ENCODE measurements at places on chromosomes 1 and 21.

- DNase-seq: no peak
Observed at GRCh38 chr1:239112101-239112935, 274.1 kb upstream of the CHRM3 start.

DNA sequence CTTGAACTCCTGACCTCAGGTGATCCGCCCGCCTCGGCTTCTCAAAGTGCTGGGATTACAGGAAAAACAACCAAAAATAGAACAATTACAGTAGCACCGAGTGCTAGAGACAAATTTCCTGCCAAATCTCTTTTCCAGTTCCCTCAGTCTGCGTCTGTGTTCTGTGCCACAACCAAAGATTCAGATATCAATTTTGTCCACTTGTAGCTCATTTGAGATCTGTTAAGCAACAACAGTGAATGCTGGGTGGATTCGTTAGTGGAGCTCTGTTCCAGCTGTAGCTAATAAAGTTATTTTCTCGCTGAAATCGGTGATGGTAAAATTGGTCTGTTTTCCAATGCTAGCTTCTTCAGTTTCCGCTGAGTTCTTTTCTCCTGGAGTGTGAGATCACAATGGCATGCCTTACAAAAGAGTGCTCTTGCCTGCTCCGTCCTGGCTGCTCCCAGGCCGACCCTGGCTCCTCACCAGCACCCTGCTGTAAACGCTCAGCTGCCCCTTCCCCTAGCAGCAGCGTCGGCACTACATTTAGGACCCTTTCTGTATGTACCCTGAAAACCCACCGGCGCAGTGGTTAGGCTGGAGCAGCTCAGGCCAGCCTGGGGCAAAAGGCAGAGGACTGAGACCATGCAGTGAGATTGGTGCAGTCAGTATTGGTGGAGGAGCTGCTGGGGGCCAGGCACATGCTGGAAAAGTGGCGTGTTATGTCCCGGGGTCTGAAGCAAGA lies 395.4 kb downstream of the KIF26B start:
- no peak for DNase-seq

DNA sequence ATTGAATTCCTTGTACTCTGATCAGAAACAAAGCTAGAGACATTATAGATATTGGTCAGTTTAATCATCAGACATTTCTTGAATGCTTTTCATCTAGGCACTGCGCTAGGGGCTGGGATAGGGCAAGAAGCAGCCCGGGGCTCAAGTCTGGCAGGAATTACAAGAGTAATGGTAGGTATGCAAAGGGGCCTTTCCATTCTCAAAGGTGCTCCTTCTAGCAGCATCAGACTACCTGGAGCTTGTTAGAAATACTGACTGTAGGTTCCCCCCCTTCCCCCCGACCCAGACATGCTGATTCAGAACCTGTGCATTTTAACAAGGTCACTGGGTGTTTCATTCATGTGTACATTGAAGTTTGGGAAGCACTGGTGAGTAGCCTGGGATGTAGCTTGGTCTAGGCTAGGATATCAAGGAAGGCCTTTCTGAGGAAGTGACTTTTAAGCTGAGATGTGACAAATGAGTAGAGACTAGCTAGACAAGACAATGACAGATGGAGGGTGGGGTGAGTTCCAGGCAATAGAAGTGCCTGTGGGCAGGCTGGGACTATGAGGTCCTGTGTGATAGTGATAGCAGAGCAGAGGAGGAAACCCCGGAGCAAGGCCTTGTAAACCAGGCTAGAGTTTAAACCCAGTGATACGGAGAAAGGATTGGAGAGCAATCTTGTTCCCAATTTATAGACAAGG lies 26.3 kb downstream of the NFASC start:
- no peak for DNase-seq

DNA sequence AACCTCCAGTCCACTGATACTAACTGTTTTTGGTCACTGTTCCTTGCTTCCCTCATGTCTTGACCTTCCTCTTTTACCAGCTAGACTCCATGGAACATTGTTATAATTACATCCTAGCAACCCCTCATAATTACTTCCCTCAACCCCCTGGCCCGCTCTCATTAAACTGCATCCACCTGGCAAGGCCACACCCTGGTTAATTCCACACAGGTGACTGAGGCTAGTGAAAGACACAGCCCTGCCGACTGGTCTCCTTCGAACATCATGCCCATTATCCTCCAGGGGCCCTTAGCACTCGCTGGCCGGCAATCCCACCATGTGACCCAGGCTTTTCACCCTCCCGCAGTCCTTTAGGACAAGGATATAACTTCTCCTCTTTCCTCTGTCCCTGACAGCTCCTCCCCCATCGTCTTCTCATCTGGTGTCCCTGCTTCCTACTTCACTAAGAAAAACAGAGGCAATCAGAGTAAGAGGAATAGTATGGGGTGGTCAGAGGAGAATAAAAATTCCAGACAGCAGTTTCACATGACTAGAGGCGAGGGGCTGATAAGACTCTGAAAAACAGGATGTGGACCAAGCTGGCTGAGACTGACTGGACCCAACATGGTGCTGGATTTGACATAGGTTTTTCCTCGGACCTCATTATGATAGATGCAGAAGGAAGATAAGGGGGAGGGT lies 8.8 kb upstream of the TENT5B start:
- DNase-seq: no peak

DNA sequence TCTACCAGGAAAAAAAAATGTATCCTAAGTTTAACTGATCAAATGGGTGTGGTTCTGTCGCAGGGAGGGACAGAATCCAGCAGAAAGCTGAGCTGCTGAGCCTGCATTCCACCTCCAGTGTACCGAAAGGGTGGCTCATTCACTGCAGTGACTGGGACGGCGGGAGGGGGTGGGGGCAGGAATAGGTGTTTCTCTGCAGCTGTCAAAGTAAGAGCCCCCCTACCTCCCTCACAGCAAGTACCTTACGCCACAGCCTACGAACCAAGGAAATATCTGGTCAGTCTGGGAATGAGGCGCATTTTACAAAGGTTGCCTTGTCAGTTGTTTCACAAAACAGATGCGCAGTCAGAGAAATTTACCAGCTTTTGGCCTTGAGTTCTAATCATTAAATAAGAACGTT lies 1.7 kb downstream of the S100B start:
- DNase-seq: no peak

DNA sequence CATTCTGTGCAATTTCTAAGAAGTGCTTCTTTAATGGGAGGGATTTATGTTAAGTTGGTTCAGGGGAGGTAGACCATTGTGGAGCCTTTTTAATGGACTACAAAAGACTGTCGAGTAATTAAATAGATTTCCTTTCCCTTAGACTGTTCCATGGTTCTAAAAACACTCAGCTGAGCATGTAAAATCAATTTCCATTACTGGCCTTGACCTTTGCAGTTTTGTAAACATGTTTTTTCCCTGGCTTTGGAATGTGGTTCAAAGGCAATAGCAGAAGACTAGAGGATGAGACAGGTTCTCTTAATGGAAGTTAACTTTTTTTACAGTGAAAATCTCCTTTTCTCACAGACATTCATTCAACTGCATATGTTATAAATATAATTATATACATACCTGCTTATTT lies 37.6 kb upstream of the BTG3 start:
- no peak for DNase-seq

GRCh38 chr1:178613271-178613945 lies 100.5 kb downstream of the TEX35 start:
- no peak for DNase-seq

- DNase-seq: no peak
Observed at GRCh38 chr21:30831194-30831765, 1.7 kb upstream of the KRTAP7-1 start.

DNA sequence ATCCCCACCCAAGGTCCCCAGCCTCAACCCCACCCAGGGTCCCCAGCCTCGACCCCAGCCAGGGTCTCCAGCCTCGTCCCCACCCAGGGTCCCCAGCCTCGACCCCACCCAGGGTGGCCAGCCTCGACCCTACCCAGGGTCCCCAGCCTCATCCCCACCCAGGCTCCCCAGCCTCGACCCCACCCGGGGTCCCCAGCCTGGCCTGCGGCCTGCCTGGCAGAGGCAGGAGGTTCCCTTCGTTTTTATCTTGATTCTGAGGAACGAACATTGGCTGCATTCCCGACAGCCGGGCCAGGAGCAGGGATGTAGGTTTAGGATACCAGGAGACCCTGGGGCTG lies 3.4 kb upstream of the PDE9A start:
- DNase-seq: no peak

DNA sequence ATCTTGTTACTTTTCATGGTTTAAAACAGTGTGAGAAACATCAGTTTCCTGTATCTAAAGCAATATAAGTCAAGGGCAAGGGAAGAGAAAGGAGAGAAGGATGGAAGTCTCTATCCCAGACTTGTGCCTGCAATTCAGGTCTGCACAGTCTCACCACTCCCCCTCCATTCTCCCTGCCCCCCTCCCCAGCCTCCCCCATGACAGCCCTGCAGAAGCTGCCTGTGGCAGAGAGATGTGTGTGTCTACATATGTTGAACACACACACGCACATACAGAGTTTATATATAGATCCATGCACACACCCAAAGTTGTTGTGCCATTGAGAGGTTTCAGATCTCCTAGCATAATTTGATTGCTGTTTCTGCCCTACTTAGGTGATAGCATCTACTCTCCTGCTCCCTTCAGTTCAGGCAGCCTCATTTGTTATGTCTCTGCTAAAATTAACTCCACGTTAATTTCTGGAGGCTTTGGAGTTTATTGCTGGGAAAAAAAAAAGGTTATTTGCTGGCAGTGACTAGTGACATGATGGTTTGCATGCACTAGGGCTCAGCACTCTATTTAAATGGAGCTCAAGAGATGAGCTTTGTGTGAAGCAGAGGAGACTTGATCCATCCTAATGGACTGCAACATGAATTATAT lies 124.9 kb upstream of the SMYD2 start:
- no peak for DNase-seq

Measured in stimulated activated CD8-positive, alpha-beta memory T cell treated with anti-CD3 and anti-CD28 coated beads, Interleukin-7, amount 100 ng/mL, for 24 hours (primary cell).